Muscle of back (tissue), 13 donors: ENCODE measurements at places on chromosomes 7 and 10. TPM values are rescaled to one million over a fixed set of nuclear protein-coding genes. Genes with fewer than 3 reads are reported as not detected.
A peak's percentile ranks its signal among the peaks of the same experiment; 100 is the strongest.

DNA sequence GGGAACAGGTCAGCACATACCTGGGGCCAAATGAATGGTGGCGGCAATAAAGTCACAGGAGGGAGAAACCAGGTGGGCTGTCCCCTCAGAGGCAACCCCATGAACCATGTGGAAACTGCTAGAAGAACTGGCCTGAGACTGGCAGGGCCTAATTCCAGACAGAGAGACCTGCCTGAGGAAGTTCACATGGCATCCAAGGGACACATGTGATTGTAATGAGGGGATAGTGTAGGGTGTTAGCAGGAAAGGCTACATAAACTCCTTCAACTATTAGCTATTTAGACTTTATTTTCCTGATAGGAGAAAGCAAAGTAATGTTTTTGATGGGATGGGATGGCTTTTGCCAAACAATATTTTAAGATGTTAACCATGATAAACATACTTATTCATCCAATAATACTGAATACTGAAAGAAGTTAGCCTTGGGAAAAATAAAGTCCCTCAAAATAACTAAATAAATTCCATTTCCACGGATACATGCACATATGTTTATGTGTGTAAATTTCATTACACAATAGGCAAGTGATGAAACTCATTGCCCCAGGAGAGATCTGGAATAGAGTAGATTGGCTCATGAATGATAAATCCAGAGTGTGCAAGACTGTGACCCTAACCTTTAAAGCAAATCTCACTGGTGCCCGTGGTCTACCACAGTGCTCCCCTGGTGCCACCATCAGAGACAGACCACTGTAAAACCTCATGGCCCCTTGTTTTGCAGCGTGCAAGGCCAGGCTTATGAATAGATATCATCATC, 137.0 kb downstream of the NRF1 start:
- DNase-seq = no peak

GRCh38 chr10:70053218-70053840, 683 bp downstream of the MACROH2A2 start:
- peak; percentile 9 for DNase-seq

DNA sequence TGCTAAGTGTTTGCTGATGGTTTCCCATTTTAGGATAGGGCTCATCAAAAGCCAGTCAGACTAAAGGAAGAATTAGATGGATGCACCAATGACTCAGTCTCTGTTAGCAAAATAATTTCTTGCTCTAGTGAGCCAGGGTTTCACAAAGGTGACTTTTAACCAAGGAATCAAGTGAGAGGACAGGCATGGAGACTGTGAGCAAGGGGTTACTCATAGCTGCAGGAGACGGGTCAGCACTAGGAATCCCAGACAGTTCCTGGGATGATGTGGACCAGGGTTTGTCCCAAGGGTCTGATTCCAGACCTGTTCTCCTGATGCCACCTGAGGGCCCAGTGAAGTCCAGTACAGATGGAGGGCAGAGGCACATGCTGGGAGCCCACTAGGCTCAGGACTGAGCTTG, 138.1 kb downstream of the NOC3L start:
- no peak for DNase-seq

GRCh38 chr10:17431871-17432311, 22.5 kb downstream of the ST8SIA6 start:
- DNase-seq = no peak

DNA sequence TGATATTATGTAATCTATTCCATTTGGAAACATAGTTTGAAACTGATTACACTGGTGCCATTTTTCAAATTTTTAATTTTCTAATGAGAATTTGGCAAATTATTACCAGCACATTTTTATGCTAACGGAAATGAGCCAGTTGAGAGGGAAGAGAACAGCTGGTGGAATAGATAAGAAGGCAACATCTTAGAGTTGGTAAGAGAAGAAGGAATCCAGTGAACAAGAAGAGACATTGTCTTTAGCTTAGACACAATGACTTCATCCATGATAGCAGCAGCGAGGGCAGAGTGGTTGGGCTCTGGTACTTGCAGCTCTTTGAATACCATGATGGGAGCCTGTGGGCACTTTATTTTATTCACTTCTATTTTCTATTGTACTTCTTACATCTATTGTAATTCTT, 89.6 kb downstream of the CHRM2 start:
- DNase-seq = no peak

- no peak for DNase-seq
Observed at GRCh38 chr10:26499426-26499825, 61.3 kb downstream of the APBB1IP start.

- DNase-seq = no peak
Observed at GRCh38 chr7:28890137-28890536, 68.0 kb downstream of the TRIL start.

GRCh38 chr7:121876656-121877500, 3.9 kb downstream of the PTPRZ1 start:
- DNase-seq = peak; percentile 20

GRCh38 chr7:6520163-6520981, 30.9 kb downstream of the GRID2IP start:
- DNase-seq = no peak

- DNase-seq = no peak
Observed at GRCh38 chr10:4361581-4361980, 464.4 kb upstream of the AKR1E2 start.

DNA sequence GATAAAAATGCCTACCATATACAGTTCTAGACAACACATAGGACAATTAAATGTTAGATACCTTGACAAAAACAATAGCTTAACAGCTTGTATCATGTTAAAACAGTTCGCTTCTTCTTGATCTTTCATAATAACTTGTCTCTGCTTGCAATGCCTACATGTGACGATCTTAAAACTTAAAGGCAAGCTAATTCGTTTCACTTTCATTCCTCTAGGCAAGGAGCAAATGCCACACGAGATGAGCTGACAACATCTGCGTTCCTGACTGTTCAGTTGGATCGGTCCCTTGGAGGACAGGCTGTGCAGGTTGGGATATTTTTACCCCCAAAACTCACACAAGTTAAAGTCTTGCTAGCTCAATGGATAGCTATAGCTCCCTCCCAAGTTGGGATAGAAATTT, 51.6 kb upstream of the ARL4A start:
- DNase-seq = no peak

DNA sequence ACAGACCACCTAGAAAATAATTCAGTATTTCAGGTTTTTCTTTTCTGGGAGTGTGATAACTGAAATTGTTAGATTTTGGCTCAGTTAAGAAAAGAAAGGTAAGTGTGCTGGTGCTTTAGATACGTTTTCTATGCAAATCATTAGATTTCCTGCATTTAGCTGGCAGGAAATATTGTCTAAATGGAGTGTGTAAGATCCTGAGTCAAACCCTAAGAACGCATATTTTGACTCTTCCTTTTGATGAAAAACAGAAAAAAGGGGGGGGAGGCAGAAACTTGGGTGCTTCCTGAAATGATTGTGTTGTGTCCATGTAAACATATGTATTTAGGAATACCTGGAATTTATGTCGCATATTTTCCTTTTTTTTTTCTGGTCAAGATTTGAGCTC, 1.2 kb downstream of the GRK5 start:
- no peak for DNase-seq

- no peak for DNase-seq
Observed at GRCh38 chr7:137020351-137020750, 151.9 kb downstream of the CHRM2 start.

DNA sequence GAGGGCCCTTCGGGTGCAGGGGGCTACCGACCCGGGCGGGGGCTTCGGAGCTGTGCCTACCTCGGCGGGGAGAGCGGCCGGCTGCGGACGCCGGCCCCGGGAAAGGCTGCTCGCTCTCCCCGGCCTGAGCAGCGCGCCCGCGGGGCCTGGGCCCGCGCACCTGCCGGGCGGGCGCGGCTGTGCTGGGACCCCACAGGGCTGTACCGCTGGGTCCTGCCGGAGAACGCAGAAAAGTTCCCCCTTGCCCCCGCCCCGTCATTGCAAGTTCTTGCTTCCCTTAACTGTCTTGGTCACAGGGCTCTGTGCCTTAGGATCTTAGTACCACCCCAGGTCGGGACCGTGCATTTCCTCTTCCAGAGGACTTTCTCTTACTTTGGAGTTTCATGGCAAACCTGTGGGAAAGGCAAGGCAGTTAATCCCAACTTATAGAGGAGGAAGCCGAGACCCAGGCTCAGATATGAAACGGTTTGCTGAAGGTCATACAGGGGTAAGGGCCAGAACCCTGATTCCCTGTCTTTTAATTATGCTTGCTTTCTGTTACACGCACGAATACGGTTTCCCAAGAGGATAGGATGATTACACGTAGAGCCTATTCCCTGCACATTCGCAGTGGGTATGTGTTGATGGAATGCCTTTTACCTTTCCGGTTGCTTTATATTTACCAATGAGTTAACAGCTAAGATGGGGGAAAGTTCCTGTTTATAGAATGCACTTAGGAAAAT, 652 bp downstream of the PCGF5 start:
- no peak for DNase-seq

DNA sequence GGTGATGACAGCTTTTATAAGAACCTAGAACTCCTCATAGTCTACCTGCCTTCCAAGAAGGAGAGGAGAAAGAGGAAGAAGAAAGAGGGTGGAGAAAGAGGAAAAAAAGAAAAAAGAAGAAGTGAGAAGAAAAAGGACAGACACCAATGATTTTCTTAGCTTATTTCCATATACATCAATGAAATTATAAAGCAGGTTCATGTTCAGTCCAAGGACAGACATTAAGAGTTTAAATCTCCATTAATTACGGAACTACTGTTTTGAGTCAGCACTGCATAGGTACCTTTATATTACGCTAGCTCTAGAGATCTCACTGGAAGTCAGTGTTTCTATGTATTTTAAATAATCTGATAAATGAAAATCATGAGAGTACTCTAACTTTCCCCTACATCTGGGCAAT, 309.0 kb upstream of the HGF start:
- DNase-seq = no peak

- no peak for DNase-seq
Observed at GRCh38 chr10:77636282-77636966, 1.2 kb downstream of the KCNMA1 start.

- DNase-seq = peak; percentile 33
Observed at GRCh38 chr7:111676811-111677210, 114.5 kb upstream of the IMMP2L start.

- no peak for DNase-seq
Observed at GRCh38 chr10:18213271-18213670, 73.0 kb downstream of the CACNB2 start.

DNA sequence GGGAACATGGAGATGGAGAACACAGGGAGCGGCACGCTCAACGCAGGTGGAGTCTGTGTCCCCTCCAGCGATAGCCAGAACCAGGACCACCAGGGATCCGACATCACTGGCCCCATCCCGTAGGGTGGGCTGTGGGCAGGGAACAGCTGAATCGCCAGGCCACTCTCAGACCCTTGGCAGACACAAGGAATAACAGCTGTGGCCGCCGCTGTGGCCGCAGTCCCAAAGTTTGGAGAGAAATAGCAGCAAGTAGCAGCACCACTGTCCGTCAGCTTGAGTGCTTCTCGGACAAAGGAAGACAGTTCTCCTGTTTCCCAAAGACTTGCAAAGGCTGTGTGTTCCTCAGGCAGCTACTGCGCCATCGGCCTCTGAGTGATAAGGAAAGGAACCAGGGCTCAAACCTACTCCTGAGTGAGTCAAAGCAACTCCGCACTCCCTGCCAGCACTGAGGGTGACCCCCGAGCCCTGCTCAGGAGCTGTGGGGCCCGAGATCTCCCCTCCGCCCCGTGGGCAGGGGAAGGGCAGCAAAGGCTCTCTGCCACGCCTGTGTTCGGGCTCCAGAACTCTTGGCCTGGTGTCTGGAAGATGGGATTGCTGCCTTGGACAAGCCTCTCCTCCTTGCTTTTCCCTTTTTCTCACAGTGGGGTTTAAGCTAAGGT, 82.3 kb upstream of the FAM20C start:
- no peak for DNase-seq

- no peak for DNase-seq
Observed at GRCh38 chr7:117995850-117996650, 122.8 kb upstream of the CTTNBP2 start.

GRCh38 chr7:40682696-40683095, 547.9 kb downstream of the SUGCT start:
- DNase-seq = peak; percentile 43

DNA sequence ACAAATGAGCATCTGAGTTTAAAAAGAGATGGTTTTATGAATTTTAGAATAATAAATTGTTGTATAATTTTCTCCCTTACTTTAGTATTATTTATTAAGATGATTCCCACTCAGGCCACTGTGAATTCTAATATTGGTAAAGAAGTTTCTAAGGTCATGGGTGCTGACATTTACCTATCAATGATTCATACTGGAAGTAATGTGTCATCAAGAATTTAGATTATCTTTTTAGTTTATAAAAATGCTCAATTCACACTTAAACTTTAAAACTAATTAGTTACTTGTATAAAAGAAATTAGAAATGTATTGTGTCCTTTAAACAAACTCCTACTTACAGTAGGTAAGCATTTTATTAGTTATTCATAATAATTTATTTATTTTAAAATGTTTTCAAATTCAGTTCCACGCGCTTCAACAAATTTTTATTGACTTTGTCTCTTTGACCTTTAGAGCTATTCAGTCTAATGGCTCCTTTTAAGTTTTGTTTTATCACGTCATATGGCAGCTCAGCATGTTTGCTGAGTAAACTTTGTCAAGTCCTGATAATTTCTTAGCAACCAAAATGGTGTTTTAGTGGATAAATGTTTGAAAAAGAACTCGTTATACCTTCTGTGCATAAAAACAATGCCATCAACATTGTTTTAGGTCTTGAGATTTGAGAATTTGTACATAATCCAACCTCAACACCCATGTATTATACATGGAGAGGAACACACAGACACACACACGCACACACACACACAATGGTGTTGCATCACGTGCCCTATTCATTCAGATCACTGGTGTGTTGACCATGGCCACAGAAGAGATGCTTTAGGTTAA, 15.1 kb upstream of the MRC1 start:
- DNase-seq = no peak

- no peak for DNase-seq
Observed at GRCh38 chr7:44377681-44378421, 52.5 kb upstream of the CAMK2B start.

- no peak for DNase-seq
Observed at GRCh38 chr7:99340659-99341058, 15.0 kb downstream of the ARPC1A start.

DNA sequence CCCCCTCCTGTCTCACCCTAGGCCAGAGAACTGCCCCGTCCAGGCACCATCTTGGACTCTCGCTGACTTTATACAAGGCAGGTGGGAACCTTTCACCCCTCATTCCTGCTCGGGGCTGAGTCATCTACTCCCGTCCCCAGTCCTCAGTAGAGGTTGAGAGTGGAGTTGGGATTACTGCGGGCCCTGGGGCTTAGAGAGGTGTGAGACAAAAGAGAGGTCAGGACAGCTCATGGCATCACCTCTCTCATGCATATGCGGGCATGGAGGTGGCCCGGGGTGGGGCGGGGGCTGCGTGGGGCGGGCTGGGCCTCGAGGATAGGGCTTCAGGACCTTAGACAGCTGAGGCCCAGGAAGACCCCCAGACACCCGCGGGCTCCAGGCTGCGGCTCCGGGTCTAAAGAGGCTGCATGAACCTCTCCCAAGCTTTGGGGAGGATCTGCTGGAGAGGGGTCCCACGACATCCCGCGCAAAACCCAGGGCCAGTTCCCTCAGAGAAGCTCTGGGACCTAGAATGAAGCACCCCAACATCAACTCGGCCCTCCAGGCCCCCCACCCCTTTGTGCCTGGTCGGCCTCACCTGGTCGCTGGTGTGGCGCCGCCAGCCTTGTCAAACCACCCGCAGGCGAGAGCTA, 317 bp downstream of the PDZD7 start:
- no peak for DNase-seq

Gene ADARB2
- 0.06 TPM for polyA plus RNA-seq

Gene ITGA8
- 7.1 TPM for polyA plus RNA-seq

Gene TET1
- polyA plus RNA-seq = 7.5 TPM

Gene MYO1G
- 0.82 TPM for polyA plus RNA-seq

Gene DEPP1
- polyA plus RNA-seq = 22.9 TPM

Gene KCTD7
- 16.6 TPM for polyA plus RNA-seq

Gene TFR2
- polyA plus RNA-seq = 0.59 TPM
